ENCODE measurements at places on chromosomes 2 and 18.

DNA sequence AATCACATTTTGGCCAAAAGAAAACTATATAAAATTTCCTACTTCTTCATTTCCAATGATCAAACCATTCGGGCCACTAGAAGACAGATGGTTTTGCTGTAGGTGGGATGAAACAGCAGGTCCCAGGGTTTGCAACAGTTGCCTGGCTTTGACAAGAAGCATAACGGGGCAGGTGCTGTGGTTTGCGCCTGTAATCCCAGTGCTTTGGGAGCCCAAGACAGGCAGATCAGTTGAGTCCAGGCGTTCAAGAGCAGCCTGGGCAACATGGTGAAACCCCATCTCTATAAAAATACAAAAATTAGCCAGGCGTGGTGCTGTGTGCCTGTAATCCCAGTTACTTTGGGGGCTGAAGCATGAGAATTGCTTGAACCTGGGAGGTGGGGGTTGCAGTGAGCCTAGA, 81.4 kb upstream of the XPO1 start:
- no peak for DNase-seq

DNA sequence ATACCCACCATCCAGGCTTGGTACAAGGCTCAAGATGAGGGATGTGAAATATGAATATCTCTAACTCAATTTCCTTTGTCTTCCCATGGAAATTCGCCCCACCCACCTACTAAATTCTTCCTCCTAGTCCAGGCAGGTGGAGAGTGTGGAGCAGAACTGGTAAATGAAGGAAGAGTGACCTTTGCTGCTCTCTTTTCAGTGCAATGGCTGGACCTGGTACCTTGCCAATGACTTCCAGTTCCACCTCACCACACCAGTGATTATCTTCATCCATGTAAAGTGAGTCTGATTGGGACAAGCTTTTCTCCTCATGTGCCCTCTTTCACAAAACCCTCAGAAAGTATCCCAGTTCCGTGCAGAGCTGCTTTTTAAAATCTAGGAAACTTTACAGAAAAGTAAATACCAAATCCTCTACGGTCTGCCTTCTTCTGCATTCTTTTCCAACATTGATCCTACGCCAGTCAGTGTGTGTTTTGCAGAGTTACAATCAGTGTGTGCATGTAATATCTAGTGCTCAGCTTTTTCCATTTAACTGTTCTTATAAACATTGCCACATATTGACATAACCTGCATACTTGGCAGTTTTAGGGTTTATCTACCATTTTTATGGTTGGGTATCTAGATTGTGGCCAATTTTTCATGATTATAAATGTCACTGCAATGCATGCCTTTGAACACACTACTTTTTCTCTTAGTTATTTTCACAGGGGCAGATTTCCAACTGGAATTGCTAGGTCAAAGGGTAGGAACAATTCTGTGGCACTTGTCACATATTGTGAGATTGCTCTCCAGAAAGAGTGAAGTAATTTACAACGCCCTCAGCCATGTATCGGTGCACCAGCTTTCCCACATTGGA, 86.5 kb upstream of the SEC11C start:
- no peak for DNase-seq

DNA sequence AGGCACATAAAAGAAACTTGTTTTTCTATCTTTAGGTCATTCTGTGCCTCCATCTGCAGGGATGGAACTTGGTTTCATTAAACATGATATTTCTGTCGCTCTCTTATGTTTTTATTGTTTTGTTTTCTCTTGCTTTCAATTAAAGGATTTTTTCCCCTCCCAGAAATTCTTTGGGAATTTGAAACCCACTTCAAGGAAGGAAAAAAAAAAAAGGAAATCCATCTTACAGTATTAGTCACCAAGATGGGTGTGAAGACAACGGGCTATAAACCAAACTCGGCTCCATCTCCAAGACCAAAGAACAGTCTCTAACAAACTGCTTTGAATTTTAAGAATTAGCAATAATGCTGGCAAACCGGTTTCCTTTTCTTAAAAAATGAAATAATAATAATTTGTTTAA, 244.1 kb downstream of the BCL11A start:
- DNase-seq = no peak

DNA sequence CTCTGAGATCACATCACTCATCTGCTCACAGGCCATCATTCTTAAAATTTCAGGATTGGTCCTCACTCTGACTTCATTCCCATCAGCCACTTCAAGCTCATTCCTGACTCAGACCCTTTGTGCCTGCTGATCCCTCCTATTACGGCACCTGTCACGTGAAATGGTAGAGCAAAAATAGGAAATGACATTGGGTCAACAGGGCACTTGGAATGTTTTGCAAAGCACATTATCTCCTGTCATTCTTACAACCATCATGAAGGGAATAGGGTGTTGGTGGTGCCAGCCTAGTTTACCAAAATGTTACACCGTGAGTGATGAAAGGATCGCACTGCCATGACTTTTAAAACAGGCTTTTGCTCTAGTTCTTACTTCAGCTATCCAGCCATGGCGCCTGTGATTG, 61.1 kb downstream of the EIF5B start:
- DNase-seq = no peak

- DNase-seq = no peak
Measured at GRCh38 chr2:133642791-133643191, 74.5 kb upstream of the NCKAP5 start.

All from activated CD4-positive, alpha-beta T cell treated with anti-CD3 and anti-CD28 coated beads, Interleukin-2, amount 50 U/mL, for 24 hours (primary cell).